Fibroblast of skin of left quadriceps (primary cell): ENCODE measurements at places on chromosomes 2 and 18.

DNA sequence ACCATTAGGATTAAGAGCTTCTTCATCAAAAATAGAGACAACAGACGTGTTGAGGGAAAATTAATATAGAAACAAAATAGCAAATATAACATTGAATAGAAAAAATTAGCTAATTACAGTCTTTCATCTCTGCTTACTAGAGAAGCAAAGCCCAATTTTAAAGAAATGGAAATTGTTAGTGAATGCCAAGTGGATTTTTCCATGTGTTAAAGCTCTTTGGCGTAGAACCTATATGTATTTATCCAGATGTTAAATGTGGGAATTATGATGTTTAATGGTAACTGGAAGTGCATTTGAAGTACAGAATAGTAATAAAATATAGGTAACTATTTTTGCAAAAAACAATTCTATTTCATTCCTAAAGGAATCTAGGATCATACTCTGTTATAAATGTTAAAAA, 212.0 kb upstream of the COL3A1 start:
- DNase-seq: no peak

- DNase-seq: peak; percentile 39
Observed at GRCh38 chr2:206442833-206443734, at the start of gene ADAM23. Gene ADAM23, plus strand, starts transcription at chr2:206443532. Its CDS starts 335 bp downstream, at chr2:206443867.

DNA sequence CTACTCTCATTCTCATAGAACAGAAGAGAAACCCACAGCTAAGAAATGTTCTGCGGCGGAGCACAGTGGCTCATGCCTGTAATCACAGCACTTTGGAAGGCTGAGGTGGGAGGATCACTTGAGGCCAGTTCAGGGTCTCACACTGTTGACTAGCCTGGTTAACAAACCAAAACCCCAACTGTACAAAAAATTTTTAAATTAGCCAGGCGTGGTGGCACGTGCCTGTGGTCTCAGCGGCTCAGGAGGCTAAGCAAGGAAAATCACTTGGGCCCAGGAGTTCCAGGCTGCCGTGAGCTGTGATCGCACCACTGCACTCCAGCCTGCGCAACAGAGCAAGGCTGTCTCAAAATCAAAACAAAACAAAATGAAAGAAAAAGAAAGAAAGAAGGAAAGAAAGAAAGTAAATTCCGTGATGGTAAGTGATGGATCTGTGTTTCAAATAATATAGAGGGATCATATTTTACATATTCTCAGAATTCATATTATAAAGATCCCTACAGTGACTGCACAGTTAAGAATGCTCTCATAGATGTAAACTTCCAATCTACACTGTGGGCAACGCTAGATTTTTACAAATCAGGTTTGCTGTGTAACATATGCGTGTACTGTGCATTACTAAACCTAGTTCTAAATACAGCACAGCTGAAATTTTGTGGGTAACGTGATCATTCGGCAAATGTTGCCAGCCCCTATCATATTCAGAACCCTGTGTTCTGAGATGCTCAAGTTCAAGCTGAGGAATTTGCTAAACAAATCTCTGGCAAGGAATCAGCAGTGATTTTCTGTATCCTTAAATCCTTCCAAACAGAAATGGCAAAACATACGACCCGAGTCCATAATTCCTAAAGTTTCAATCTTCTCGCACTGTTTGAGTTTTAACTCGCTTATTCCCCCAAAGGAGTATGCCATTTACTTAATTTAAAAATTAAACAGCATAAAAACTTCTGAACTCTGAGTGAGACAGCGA, 1.2 kb upstream of the RAB12 start:
- no peak for DNase-seq

DNA sequence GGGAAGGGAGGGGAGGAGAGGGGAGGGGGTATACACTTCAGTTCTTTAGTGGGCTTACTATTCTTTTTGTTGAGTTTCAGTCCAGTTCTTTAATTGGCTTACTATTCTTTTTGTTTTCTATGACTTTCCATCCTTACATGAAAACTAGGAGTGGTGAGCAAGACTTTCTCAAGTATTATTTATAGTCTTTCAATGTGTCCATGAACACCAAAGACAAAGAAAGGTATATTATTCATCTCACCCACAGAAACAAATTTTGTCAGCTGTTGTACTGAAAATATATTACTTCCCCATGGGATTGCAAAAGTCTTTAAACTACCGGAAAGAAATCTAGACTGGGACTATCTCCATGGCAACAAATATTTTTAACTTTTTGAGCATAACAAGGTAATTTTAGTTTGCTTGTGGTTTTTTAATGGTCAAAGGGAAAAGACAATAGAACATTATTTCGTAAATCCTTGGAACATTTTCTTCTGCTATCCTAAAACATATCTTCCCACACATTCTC, 17.6 kb downstream of the ADAM17 start:
- DNase-seq: peak; percentile 73

- DNase-seq: peak; percentile 35
Observed at GRCh38 chr18:63753676-63754075, 21.5 kb upstream of the SERPINB7 start.

- no peak for DNase-seq
Observed at GRCh38 chr2:236811062-236811656, 241.5 kb downstream of the ACKR3 start.

DNA sequence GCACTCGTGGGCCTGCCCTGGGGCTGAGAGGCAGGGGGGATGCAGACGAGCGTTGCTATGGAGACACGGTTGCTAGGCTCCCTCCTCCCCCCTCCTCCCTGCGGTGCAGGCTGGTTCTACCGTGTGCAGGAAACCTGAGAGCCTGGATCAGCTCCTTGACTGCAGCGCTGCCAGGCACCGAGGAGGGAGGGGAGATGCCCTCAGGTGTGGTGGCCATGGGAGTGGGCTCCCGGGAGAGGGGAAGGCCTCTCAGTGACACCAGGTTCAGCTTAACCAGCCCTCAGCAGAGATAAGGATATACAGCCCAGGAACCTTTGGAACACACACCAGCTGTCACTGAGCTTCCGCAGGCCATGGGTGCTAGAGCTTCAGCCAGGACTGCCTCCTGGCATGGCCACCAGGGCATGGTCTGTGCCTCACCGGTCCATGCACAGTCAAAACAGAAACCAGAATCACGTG, 124.4 kb upstream of the PXDN start:
- no peak for DNase-seq

DNA sequence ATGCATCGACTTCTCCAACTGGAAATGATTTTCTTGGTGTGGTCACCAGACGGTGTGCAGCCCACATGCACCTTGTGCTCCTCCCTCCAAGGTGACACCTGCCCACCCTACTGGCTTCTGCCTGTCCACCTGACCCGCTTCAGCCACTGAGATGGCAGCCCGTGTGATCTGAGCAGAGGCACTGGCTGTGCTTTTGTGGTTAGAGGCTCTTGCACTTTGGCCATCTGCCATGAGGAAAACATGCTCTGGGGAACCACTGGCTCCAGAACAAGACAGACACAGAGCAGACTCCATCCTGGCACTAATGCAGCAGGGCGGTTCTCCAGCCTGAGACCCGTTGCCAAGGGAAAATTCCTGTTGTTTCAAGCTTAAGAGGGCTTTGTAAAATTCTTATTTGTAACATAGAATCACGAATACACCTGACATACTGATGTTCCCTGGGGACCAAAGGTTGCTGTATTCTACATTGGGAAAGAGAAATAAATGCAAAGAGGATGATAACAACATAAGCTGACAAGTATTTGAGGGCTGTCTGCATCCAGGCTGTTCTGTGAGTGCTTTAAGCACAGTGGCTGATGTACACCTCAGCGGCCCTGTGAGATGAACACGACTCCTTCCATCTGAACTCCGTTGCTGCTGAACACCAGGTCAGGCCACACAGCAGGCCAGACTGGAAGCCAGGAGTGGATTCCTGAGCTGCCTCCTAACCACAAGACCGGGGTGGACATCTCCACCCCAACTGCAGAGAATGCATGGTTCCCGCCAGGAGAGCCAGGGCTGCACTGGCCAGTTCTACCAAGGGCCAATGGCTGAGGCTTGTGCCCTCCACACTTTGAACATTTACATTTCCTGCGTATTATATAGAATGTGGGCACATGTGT, 820.4 kb downstream of the GALR1 start:
- no peak for DNase-seq

DNA sequence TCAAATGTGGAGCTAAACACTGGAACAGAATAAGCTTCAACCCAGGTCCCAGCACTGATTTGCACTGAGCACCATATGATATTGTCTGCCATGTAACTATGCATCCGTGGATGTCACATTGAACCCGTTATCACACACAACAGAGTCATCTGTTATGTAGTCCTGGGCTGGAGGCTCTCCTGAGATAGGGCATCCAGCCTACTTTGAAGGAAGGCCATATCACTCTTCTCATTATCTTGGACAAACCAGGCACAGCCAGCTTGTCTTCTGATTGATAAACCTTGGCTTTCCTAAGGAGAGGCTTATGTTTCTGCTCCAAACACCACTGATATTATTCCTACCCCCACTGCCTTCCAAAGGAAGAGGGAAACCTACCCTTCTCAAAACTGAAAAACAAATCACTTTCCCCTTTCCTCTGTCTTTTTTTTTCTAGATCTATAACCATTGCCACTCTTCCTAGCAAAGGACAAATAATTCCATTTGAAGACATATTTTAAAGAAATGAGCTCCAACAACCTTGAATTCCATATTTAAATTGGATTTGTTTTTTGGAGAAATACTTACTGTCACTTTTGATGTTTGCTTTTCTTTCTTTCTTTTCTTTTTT, 16.4 kb downstream of the RSAD2 start:
- no peak for DNase-seq

DNA sequence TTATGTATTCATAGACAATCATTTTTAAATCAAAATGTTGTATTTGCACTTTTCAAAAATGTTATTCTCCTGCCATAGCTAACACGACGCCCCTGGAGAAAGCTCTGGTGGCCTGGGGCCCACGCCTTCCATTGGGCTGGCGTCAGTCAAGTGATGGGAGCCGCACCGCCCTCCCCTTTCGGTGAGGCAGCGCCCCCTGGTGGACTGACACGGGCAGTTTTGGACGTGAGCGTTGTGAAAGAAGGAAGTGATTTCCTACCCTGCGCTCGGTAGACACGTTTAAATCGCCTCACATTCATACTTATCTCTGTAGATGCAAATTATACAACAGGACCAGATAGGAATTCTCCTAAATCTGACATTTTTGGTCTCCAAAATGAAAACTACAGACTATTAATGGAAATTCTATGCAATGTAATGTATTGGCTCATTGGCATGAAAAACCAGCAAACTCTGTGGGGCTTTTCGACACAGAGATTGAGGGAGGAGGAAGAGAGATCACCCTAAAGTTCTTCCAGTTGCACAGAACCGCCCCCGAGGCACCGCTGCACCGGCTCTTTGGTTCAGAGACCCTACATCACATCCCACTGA, 326.2 kb upstream of the SOX11 start:
- DNase-seq: peak; percentile 28

DNA sequence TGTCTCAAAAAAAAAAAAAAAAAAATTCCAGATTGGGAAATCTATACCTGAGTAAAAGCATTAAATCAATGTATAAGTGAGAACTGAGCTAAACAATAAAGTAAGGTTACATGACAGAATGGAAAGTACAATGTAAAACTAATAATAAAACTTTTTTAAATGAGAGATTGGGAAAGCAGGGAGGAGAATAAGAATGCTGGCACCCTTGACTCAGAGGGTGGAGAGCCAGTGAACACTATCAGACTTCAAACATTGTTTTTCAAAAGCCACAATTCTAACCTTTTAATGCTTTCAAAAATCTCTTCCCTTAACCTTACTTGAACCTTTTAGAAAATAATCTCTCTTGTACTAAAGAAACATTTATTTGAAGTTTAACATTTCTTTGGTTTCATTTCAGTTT, 63.5 kb downstream of the TBC1D8 start:
- no peak for DNase-seq
